Spinal cord (tissue), 10 donors: ENCODE measurements at places on chromosomes 11 and 22. TPM values are rescaled to one million over a fixed set of nuclear protein-coding genes. Genes with fewer than 3 reads are reported as not detected.

DNA sequence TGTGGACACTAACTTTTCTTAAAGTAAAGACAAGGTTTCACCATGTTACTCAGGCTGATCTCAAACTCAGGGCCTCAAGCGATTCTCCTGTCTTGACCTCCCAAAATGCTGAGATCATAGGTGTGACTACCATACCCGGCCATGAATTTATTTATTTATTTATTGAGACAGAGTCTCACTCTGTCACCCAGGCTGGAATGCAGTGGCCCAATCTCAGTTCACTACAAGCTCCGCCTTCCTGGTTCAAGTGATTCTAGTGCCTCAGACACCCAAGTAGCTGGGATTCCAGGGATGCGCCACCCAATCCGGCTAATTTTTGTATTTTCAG, 29.7 kb upstream of the PCF11 start:
- DNase-seq: no peak

DNA sequence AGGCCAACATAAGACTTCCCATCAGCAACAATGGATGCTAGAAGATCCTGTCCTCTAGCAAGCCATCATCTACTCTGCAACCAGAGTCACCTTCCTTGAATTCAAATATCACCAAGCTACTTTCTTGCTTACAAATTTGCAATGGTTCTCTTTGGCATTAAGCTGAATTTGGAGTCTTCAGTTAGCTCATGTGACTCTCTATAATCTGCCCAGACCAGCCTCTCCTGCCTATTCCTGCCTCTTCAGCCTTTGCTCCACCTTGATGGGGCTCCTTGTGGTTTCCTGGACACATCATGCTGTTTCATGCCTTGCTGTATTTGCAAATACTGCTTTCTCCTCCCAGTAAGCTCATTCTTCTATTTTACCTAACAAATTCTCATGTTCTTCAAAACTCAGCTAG, 82.3 kb downstream of the RASSF10 start:
- no peak for DNase-seq

GRCh38 chr22:39925909-39926679, 25.2 kb downstream of the GRAP2 start:
- DNase-seq: no peak

- DNase-seq: no peak
These were observed 69.3 kb downstream of the LRRC32 start for GRCh38 chr11:76601272-76601671.

- DNase-seq: no peak
These were observed 32.6 kb downstream of the TOM1 start for GRCh38 chr22:35332278-35332677.

GRCh38 chr11:15942126-15942525, 414.2 kb downstream of the SOX6 start:
- no peak for DNase-seq

- no peak for DNase-seq
These were observed 458.4 kb upstream of the LRRC4C start for GRCh38 chr11:41917900-41918299.

DNA sequence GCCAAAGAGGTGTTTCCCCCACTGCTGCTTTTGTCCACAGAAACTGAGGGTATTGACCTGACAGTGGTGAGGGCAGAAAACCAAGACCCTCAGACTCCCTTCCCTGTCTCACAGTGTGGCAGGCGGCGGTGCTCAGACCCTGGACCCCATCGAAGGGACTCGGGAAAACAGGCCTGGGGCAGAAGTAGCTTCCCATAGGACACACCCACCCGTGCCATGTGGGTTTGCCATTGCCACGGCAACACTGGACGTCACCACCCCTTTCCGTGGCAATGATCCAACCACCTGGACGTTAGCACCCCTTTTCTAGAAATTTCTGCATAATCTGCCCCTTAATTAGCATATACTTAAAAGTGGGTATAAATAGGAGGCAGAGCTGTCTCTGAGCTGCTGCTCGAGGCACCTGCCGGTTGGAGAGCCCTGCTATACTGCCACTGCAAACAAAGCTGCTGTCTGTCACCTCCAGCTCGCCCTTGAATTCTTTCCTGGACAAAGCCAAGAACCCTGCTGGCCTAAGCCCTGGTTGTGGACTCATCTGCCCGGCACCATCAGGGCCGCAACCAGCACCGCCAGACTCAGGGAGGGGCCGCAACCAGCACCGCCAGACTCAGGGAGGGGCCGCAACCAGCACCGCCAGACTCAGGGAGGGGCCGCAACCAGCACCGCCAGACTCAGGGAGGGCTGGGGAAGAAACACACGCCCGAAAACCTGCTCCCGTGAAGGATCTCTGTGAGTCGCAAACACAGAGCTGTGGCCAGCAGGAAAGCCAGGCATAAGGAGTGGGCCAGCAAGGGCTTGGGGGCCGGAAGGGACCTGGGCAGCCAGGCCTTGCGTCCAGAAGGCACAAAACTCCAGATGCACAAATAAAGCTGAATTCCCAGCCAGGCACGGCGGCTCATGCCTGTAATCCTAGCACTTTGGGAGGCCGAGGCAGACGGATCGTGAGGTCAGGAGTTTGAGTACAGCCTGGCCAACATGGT, 10.4 kb downstream of the MLC1 start:
- peak; percentile 86 for DNase-seq

DNA sequence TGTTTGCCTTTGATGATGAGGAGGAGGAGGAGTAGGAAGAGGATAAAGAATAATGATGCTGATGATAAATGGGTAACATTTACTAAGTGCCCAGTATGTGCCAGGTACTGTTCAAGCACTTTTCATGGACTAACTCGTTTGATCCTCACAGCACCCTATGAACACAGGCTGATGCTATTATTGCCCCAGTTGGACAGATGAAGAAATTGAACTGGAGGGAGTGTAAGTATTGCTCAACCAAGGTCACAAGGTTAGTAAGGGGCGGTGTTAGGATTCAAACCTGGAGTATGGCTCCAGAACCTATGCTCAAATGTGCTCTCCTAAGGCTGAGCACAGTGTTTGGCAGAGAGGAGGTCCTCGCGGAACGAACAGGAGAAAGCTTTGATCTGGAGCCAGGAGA, 78.6 kb downstream of the SYN3 start:
- DNase-seq: no peak

DNA sequence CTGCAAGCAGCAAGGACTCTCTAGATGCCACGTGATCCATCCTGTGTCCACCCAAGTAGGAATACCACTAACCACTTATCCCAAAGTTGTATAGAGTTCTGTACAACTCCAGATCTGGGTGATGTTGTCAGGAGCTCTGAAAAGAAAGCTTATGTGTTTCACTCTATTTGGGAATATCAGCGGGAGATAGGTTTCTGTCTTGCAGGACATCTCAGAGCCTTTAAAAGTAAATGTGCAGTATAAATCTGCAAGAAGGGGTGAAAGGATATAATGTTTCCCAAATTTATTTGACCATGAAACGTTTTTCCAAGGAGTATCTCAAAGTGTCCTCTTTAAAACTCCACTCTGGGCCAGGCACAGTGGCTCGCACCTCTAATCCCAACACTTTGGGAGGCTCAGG, 13.9 kb downstream of the IRAG1 start:
- no peak for DNase-seq

- no peak for DNase-seq
These were observed 761 bp downstream of the HMBS start for GRCh38 chr11:119085437-119085847.

- no peak for DNase-seq
These were observed 839.8 kb upstream of the CNTN5 start for GRCh38 chr11:98180921-98181320.

- DNase-seq: no peak
These were observed 47.0 kb upstream of the PLET1 start for GRCh38 chr11:112307616-112308015.

GRCh38 chr22:19520566-19521305, 3.5 kb downstream of the CLDN5 start:
- DNase-seq: no peak

GRCh38 chr11:68449951-68450350, 10.6 kb upstream of the PPP6R3 start:
- DNase-seq: no peak

GRCh38 chr11:22763166-22763565, 66.4 kb downstream of the SVIP start:
- peak; percentile 7 for DNase-seq

DNA sequence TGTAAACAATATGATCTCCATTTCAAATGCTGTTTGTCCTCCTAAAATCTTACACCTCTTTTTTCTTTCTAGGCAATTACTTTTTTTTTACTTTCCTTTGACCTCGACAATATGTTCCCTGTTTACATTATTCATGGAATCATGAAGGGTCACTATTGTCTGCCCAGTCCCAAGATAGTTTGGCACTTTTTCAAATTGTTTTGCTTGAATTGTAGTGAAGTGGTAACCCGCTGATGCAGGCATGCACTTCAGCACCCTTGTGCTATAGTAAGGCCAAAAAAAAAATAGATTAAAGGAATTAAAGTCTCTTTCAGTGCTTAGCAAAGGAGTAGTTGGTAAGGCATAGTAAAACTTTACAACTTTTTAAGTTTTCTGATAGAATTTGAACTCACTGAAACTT, 90.9 kb downstream of the PAX6 start:
- DNase-seq: no peak

DNA sequence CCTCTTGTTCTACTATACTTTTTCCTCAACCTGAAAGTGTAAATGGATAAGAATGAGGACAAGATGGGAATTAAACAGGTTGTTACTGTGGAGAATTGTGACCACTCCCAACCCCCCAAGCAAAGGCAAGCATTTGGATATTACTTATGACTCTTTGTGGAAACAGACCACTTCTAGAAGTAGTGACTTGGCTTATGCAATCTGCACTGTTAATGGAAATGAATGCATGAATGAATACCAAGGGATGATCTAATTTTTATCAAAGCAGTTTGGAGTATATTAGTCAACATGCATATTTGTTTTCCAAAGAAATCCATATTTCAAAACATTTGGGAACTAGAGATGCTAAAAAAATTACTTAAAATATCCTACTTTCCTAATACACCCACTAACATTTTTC, 35.3 kb downstream of the AMOTL1 start:
- no peak for DNase-seq

GRCh38 chr22:22118987-22119386, 125.6 kb upstream of the VPREB1 start:
- DNase-seq: no peak

DNA sequence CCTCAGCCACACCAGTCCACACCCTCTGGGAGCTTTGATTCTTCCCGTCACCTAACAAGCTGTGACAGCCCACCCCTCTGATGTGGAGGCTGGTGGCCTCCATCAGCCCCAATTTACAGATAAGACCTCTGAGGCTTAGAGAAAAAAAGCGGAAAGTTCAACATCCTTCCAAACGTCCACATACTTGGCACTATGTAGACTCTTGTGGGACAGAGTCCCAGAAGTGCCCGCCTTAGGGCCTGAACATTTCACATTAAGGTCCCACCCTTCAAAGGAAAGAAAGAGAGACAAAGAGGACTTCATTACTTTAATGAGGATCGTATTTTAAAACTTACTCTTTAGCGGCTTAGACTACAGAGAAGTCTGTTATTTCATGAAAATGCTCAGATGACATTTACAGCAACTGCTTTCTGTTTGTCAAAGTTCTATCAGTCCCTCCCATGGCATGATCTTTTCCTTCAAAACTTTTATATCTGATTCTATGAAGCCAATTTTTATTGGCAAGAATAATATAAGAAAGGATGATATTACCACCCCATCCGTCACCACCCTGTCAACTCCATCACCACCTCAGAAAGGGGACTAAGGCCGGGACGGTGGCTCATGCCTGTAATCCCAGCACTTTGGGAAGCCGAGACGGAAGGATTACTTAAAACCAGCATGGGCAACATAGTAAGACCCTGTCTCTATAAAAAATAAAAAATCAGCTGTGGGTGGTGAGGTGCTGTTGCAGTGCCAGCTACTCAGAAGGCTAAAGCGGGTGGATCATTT, 15.7 kb upstream of the SCGB1A1 start:
- no peak for DNase-seq

GRCh38 chr22:47022075-47022473, 259.6 kb downstream of the TBC1D22A start:
- no peak for DNase-seq

DNA sequence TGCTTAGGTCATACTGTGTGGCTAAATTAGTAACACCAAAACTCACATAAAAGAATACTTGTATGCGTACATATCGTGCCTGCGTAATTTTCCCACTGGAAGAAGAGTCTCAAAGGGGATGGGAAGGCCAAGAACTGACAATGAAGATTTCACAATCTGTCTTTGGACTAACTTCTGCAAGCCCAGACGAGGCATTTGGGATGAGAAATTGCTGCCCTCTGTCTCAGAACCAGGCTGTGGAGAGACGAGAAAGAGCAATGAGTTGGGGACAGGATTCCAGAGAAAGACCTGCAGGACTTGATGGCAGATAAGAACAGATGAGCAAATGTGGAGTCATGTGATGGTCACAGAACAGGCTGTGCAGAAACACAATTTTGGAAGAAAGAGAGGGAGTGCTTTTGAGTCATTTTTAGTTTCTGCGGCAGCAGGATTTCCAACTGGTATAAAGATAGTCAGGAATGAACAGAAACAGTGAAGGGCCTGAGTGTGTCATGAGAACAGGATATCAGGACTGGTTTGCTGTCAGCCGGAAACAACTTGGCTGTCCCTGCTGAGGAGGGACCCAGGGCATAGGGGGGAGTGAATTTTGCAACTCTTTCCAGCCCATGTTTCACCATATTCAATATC, 82.7 kb upstream of the CTSC start:
- DNase-seq: no peak

- DNase-seq: no peak
These were observed 122.9 kb downstream of the MAML2 start for GRCh38 chr11:96219981-96220623.

Gene CECR2
- total RNA-seq: 7.4 TPM

Gene BLID
- total RNA-seq: 6.2 TPM

Gene TSG101
- total RNA-seq: 75.4 TPM

Gene BDNF
- 2.7 TPM for total RNA-seq

Gene SAA2
- not detected for total RNA-seq

Gene CHEK2
- total RNA-seq: 8.6 TPM

Gene DAGLA
- 8.4 TPM for total RNA-seq

Gene CADM1
- total RNA-seq: 180 TPM

Gene CD3E
- 0.20 TPM for total RNA-seq

Gene GGTLC2
- not detected for total RNA-seq

Gene MPPED2
- total RNA-seq: 70.9 TPM

Gene SLC22A12
- total RNA-seq: not detected

Gene TYR
- 0.20 TPM for total RNA-seq

Gene ENTHD1
- total RNA-seq: 0.10 TPM

Gene HPS5
- 34.2 TPM for total RNA-seq

Gene SHISAL1
- 8.2 TPM for total RNA-seq

Gene TRIM51
- total RNA-seq: not detected

Gene ST14
- 0.99 TPM for total RNA-seq

Gene BTG4
- 0.39 TPM for total RNA-seq
